ENCODE measurements at places on chromosomes 2 and 18. TPM values are rescaled to one million over a fixed set of nuclear protein-coding genes. Genes with fewer than 3 reads are reported as not detected.
A peak's percentile ranks its signal among the peaks of the same experiment; 100 is the strongest.

- H3K4me1 ChIP-seq = no peaks in the 10 kb centered on the region
- H3K4me3 ChIP-seq = no peak overlapping the region
- DNase-seq = no peak
- peaks cover 4% of the 10 kb centered on the region for H3K27me3 ChIP-seq
- no peak overlapping the region for H3K27ac ChIP-seq
These were observed 73.4 kb downstream of the MARCHF4 start for GRCh38 chr2:216298719-216299495.

KLHL14 gene
- 46.5 TPM for total RNA-seq

GRCh38 chr18:74185860-74186259, 37.5 kb downstream of the TIMM21 start:
- H3K4me1 ChIP-seq = no peaks in the 10 kb centered on the region
- DNase-seq = no peak
- no peak overlapping the region for H3K4me3 ChIP-seq
- no peak overlapping the region for H3K27ac ChIP-seq
- no peaks in the 10 kb centered on the region for H3K36me3 ChIP-seq
- H3K27me3 ChIP-seq = peaks cover 24% of the 10 kb centered on the region

DNA sequence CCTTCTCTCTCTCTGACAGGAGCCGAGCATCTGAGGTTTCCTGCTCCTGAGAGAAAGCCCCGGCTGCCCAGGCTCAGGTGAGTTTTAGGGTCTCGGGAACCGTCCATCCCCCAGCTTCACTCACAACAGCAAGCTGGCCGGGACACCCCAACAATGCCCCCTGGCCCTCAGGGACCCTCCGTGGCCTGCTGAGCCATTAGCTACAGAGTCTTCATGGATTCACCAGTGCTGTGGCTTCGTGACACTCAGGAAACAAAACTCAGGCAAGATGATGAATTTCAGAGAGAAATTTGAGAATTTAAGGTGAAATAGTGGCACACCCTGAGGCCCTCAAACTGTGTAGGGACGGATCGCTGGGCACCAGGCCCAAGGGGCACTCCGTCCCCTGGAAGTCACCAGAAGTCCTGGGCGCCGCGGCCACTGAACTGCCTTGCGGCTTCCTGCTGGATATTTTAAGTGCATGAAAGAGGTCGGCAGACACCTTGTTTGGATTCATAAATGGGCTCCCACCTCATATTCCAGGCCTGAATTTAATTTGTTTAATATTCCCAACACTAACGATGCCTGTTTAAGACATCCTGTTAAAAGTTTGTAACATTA, 368.3 kb upstream of the SALL3 start:
- DNase-seq = no peak
- H3K27me3 ChIP-seq = no peaks in the 10 kb centered on the region
- no peak overlapping the region for H3K27ac ChIP-seq
- no peaks in the 10 kb centered on the region for H3K36me3 ChIP-seq

GRCh38 chr2:98516571-98516970, 71.9 kb downstream of the INPP4A start:
- no peaks in the 10 kb centered on the region for H3K4me1 ChIP-seq
- no peak overlapping the region for H3K4me3 ChIP-seq
- peaks cover 5% of the 10 kb centered on the region for H3K36me3 ChIP-seq
- no peaks in the 10 kb centered on the region for H3K27me3 ChIP-seq
- DNase-seq = no peak

DNA sequence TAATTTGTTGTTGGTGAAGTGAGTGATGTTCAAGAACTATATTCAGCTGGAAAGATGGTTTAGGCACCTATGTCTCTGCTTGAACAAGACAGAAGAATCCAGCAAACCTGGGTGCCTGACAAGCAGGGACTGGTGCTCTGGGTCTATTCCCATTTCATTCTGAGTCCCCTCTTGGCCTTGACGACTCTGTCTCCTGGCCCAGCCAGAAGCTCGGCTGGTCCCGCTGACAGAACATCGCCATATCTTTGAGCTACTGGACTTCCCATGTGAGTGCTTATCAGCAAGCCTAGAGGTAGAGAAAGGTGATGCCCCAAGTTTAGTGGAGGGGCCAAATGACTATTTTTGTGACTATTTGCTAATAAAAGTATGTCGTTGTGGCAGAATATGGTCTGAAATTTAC, 48.2 kb downstream of the SDC1 start:
- H3K4me1 ChIP-seq = no peaks in the 10 kb centered on the region
- H3K27ac ChIP-seq = no peak overlapping the region
- no peak overlapping the region for H3K4me3 ChIP-seq
- DNase-seq = no peak
- no peaks in the 10 kb centered on the region for H3K27me3 ChIP-seq
- H3K36me3 ChIP-seq = no peaks in the 10 kb centered on the region

- H3K27ac ChIP-seq = no peak overlapping the region
- H3K36me3 ChIP-seq = peaks cover 5% of the 10 kb centered on the region
- no peaks in the 10 kb centered on the region for H3K27me3 ChIP-seq
- no peak for DNase-seq
- H3K4me3 ChIP-seq = no peak overlapping the region
These were observed 90.3 kb downstream of the OLA1 start for GRCh38 chr2:174158003-174158402.

- DNase-seq = no peak
- H3K27me3 ChIP-seq = no peaks in the 10 kb centered on the region
- no peaks in the 10 kb centered on the region for H3K36me3 ChIP-seq
- H3K4me1 ChIP-seq = peaks cover 19% of the 10 kb centered on the region
These were observed 100.6 kb upstream of the ST3GAL5 start for GRCh38 chr2:85989288-85989865.

MOCOS gene
- total RNA-seq = 0.42 TPM

DNA sequence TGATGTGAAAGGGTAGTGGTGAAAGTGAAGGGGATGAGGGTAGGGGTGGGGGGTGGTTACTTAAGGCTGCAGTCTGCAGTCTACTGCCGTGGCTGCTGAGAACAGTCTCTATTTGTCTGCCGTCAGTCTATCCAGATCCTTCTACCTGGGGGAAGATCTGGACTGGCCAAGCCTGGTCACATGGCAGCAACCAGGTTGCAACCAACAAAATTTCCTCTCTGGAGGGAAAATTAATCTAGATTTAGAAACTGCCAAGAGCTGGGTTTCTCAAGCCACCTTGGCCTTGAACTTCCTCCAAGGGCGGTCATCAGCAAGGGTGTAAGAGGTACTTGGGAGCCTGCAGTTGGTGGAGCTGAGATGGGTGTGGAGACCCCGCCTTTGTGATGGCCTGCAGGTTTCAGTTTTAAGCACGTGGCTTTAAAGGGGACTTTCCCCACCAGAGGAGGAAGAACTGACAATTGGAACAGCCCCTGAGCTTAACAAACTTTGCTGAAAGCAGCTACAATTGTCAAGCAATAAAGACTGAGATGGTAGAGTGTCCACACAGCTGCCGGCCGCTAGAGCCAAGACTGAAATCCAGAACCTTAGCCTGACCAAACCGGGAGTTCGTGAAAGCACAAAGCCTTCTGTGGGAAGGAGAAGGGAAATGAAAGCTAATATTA, 31.4 kb upstream of the KCMF1 start:
- H3K4me3 ChIP-seq = peak overlapping the region; percentile 69
- peaks cover 62% of the 10 kb centered on the region for H3K4me1 ChIP-seq
- H3K27ac ChIP-seq = peak overlapping the region; percentile 94

CD8B gene
- total RNA-seq = not detected

All from activated B cell treated with CpG ODN at 0.5 μM for 24 hours (primary cell).